ENCODE measurements at places on chromosomes 1 and 21. TPM values are rescaled to one million over a fixed set of nuclear protein-coding genes. Genes with fewer than 3 reads are reported as not detected.

The LEMD1 gene
- total RNA-seq, result not detected

The ITGB3BP gene
- 48.3 TPM for total RNA-seq

The COL9A2 gene
- total RNA-seq, result 5.4 TPM

The SLC9C2 gene
- total RNA-seq, result not detected

The CELA3B gene
- total RNA-seq, result not detected

DNA sequence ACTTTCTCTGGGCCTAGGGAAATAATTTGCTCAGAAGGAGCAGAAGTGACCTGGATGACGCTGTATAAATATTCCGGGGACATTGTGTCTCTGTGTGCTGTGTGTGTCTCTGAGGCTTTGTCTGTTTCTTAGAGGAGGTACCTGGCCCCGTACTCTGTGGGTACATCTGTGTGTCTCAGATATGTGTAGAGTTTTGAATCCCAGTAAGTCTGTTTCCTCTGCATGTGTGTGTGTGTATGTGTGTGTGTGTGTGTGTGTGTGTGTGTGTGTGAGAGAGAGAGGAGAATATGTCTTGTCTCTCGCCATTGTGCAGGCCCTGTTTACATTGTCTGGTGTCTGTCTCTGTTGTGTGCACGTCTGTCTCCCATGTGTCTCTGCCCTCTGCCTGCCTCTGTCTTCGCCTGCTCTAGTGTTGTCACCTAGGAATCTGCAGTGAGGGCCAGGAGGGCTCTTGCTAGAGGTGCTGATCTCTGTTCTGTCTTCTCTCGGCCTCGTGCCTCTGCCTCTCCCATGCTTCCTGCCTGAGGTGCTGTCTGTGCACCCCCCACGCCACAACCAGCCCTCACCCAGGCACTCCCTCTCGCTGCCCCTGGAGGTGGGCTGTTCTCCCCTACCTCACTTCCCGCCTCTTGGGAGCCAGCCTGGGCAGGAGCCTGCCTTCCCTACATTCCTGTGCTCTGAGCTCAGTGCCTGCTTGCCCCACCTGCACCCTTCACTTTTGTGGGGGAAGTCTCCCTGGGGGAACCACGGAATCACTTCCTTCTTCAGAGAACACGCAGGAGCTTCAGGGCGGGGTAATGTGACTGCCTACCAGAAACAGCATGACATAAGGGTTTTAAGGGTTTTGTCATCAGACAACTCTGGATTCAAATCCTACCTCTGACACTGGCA is 5.9 kb downstream of the MAP7D1 start:
- no peak for DNase-seq

DNA sequence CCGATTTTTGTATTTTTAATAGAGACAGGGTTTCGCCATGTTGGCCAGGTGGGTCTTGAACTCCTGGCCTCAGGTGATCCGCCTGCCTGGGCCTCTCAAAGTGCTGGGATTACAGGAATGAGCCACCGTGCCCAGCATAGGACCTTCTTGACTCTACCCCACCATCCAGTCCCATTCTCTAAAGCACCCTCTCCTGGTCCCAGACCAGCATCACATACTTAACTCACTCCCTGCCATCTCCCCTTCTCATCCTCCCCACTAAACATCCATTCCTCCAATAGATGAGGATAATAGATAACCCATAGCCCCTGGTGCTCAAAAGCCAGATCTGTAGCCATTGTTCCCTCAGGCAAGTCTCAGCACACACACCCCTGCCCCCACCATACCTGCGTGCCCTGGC is 2.1 kb downstream of the ENTREP3 start:
- no peak for DNase-seq

- no peak for DNase-seq
Observed at GRCh38 chr1:57060451-57060850, 94.6 kb upstream of the C8B start.

- DNase-seq, result no peak
Observed at GRCh38 chr1:162994921-162995320, 74.2 kb upstream of the RGS4 start.

- DNase-seq, result no peak
Observed at GRCh38 chr1:111756124-111756513, 418 bp downstream of the DDX20 start.

GRCh38 chr1:75034376-75034775 is 99.8 kb upstream of the LHX8 start:
- DNase-seq, result no peak

GRCh38 chr1:3630914-3631313 is 6.1 kb downstream of the TPRG1L start:
- DNase-seq, result no peak
